ENCODE measurements at places on chromosomes 13 and 19.

DNA sequence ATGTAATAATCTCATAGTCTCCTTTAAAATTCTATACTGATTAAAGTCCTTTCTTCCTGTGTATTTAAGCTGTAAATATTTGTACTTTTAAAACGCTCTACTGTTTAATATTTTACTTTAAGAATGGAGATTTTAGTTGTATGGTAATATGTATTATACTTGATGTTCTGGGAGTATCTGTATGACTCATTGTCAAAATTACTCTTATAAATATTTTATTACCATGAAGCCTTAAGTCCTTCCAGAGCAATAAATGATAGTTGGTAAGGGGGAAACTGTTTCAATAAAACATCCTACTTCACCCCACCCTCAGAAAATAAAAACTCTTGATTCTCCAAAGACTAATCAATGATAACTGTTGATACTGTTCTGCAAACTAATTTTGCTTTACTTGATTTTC is 6.4 kb downstream of the PCDH9 start:
- DNase-seq = no peak

DNA sequence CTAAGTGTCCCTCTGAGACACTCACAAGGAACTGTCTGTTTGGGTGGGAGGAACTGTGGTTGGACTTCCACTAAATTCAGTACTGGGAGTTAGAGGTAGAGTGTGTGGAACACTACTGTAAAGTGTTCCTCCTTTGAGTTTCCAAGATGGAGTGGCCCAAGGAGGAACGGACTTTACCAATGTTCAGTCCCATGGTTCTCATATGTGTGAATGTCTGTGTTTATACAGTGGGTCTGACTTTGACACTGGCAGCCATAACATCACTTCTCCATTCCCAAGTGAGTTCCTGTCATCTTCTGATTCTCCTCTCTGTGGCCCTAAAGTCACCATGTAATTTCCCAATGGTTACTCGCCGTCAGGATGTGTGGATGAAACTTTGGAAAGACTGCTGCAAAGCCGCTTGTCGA is 136.8 kb upstream of the SERP2 start:
- no peak for DNase-seq

DNA sequence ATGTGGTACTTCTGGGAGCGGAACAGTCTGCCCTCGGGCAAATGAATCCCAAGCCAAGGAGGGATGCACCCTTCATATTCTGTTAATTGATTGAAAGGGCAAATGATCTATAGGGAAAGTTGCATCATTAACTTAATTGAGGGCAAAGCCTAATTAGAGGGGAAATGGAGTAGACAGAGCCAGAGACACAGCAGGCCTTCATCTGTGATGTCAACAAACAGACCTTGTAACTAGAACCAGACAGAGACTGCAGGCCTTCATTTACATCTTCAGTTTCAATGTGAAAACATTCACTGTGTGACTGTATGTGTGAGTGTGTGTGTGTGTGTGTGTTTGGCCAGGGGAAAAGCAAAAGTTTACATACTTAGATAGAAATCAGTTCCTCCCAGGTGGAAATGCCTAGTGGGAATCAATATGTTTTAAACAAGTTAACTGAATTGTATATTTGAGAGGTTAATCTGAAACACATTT is 126.4 kb downstream of the SPRY2 start:
- DNase-seq = no peak

DNA sequence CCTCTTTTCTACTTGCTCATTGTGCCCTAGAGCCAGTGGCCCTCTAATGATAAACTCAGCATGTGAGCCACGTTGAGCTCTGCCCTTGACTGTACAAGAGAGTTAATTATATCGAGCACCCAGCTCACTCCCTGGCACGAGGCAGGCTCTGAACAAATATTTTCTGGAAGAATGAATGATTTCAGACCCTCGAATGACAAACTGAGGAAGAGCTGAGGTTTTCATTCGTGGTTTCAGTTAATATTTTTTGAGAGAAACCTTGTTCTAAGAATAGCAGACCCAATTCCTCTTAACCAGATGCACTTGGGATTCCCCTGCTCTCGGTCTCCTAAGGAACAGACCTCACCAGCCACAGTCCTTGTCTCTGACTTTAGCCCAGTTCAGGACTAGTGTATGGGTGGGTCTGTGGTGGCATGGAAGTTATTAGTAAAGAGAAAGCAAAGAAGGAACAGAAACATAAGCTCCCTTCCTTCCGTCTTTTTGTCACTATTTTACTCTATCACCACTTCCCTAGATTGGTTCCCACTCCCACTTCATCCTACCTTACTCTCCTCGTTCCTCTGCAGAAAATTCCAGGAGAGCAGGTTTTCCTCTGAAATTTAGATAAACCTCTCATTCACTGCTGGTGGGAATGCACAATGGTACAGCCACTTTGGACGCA is 22.1 kb upstream of the WDFY2 start:
- DNase-seq = no peak

- DNase-seq = no peak
These were observed 65.6 kb downstream of the CELF5 start for GRCh38 chr19:3289971-3290569.

DNA sequence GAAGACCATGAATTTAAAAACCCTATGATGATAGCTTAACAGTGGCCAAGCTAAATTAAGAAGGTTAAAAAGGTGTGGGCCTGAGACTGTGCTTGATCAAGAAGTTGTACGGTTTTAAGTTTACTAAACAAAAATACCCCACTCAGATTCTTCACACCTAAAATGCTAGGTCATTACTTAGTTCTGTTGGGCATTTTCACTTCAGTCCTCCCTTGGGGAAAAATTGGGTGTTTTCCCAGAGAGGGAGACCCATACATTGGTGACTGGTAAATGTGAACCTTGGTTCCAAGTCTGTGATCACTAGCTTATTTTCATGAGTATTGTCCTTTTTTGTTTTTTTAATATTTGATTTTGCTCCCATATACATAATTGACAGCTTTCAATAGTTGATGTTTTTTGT is 44.4 kb downstream of the MTUS2 start:
- DNase-seq = no peak

- no peak for DNase-seq
These were observed 402 bp downstream of the ZSWIM9 start for GRCh38 chr19:48170817-48171347.

- no peak for DNase-seq
These were observed 216.5 kb upstream of the SOX1 start for GRCh38 chr13:111850458-111850857.

Measured in stimulated activated CD4-positive, alpha-beta T cell treated with anti-CD3 and anti-CD28 coated beads, Interleukin-1b, Interleukin-23, amount 100 ng/mL, for 48 hours (primary cell).